ENCODE measurements at places on chromosomes 2 and 18. TPM values are rescaled to one million over a fixed set of nuclear protein-coding genes. Genes with fewer than 3 reads are reported as not detected.

DNA sequence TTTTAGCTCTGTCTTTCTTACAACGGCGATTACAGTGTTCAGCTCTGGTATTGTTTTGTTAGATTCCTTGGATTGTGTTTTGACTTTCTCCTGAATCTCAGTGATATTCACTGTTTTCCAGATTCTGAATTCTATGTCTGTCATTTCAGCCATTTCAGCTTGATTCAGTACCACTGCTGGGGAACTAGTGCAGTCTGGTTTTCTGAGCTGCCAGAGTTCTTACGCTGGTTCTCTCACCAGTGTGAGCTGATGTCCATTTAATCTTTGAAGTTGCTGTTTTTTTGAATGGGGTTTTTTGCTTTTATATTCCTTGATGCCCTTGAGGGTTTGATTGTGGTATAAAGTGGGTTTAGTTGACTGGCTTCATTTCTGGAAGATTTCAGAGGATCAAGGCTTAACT lies 37.4 kb upstream of the THUMPD2 start:
- no peak overlapping the region for H3K4me3 ChIP-seq
- DNase-seq = no peak
- no peaks in the 10 kb centered on the region for H3K36me3 ChIP-seq
- no peak overlapping the region for H3K27ac ChIP-seq

- H3K27me3 ChIP-seq = no peaks in the 10 kb centered on the region
- peak; percentile 26 for DNase-seq
- no peak overlapping the region for H3K4me3 ChIP-seq
- H3K27ac ChIP-seq = no peak overlapping the region
Measured at GRCh38 chr2:210072922-210073509, 70.6 kb downstream of the RPE start.

DNA sequence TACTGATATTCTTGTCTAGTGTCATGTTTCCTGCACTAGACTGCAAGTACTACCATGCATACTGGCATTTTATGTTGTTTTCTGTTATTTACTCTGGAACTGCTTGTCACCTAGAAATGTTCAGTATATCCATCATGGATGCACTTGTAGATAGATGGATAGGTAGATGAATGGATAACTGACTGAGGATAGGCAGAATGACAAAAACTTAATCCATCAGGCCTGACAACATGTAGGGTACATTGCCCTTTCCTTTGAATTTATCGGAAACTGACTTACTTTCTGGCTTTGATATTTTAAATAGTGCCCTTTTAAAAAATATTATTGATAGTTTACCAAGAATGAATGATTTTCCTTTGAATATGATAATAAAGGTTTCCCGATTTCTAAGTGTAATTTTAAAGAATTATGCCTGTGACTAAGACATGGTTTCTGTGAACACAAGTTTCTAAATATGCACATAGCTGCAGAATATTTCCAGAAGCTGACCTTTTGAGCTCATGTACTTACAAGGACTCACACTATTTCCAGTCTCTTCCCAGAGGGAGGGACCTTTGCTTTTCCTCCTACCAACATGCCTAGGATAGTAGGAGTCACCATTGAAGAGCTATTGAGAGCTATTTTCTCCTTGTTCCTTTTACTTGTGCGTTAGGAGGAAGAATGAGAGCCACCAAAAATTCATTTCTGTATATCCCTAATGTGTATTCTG lies 81.3 kb downstream of the ANKRD12 start:
- H3K36me3 ChIP-seq = no peaks in the 10 kb centered on the region
- H3K27me3 ChIP-seq = no peaks in the 10 kb centered on the region
- no peak overlapping the region for H3K27ac ChIP-seq
- no peak for DNase-seq
- no peaks in the 10 kb centered on the region for H3K4me1 ChIP-seq

DNA sequence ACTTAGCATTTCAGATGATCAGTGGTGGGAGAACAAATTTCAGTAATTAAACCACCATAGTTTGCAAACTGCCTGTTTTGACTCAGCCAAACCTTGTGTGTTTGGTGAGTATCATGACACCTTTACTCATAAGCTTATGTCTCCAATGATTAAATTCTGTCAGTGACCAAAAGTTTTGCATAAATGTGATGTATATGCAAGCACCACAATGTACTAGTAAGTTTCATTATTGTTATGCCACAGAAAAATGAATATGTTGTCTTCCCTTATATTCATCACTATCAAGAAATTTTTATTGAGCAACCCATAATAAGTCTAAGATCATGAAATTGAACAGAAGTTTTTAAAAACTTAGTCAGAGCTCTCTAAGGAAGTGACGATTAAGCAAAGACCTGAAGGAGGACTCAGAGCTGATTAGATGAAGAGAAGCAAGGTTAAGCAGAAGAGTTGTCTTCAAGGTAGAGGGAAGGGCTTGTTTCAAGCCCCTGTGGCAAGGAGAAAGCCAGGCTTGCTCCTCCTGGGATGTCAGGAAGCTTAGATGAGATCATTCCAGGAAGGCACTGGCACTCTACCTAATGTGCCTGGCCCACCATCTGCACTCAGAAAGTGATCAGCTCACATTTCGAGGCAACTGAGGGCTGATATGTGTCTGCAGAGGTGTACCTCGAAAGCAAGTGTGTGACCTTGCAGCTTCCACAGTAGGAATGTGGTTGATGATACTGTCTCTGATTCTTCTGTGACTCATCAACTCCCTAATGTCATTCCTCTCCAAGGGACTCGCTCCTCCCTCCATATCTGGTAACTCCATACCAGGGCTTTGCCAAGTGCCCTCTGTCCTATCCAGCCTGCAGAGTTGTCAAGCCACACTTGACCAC lies 54.7 kb downstream of the KCTD18 start:
- no peak overlapping the region for H3K27ac ChIP-seq
- H3K4me3 ChIP-seq = no peak overlapping the region
- H3K4me1 ChIP-seq = no peaks in the 10 kb centered on the region
- no peaks in the 10 kb centered on the region for H3K27me3 ChIP-seq
- DNase-seq = no peak

DNA sequence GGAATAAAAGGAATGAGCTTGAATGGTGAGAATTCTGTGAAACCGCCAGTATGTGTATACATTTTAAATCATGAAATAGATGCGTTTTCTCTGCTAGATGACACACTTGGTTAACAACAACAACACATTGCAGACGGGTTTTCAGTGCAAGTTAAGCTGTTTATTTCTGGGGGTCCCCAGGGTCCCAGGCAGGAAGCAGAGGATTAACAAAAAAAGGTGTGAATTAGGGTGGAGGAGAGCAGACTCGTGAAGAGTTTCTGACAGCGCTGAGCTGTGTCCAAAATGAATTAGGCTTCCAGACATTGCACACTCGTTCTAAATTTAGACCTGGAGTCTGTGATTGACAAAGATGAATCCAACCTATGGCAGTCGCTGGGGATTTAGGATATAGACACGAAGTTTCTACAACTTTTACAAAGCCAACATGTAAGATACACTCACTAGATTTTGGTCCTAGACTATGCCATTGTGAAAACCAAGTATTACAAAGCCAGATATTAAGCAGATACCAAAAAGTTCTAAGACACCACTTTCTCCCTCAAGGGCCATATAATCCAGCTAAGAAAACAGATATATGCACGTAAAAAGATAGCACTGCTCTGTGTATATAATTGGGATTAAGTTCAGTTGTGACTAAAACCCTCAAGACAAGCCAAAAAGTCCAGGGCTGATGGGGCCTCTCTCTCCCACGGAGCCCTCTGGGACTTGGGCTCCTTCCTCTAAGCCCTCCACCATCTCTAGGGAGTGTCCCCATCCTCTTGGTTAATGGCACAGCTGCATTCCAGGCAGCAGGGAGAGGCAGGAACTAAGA lies 120.2 kb downstream of the ACAA2 start:
- peak overlapping the region; percentile 50 for H3K27ac ChIP-seq
- no peaks in the 10 kb centered on the region for H3K27me3 ChIP-seq
- no peaks in the 10 kb centered on the region for H3K36me3 ChIP-seq
- no peak for DNase-seq

DNA sequence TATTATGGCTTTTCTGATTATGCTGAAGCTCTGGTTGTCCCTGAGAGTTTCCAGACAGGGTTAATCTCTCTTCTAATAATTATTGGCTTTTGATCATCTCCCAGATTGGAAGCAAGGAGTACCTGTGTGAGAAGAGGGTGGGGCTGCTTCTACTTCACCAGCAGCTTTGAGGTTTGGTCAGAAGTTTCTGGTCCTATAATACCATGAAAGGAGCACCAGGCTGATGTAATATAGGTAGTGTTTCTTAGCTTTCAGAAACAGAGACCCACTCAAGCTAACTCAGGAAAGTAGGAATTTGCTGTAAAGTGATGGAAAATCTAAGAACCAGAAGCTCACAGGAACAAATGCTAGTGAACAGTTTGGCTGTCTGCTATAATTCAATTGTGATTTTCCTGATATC lies 57.6 kb downstream of the SGPP2 start:
- no peak overlapping the region for H3K4me3 ChIP-seq
- H3K27ac ChIP-seq = no peak overlapping the region

DNA sequence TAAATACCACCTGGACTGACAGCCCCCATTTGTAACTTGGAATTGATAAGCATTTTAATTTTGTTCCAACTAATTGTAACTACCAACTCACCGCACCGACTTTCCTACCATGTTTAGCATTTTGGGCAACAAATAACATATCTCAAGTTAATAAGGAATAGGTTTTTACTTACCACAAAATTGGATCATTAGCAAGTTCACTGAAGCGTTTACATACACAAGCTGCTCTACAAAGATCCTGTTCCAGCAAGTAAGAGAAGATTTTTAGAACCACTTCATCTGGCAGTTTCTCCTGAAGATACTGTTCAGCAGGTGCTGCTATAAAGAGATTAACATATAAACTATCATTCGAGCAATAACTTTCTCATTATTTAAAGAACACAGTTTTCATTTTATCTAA lies 55.7 kb downstream of the MSH6 start:
- H3K4me1 ChIP-seq = no peaks in the 10 kb centered on the region
- no peak for DNase-seq
- no peaks in the 10 kb centered on the region for H3K36me3 ChIP-seq

GRCh38 chr2:127811397-127812321 lies 688 bp upstream of the WDR33 start:
- no peak for DNase-seq
- H3K27ac ChIP-seq = peak overlapping the region; percentile 99
- no peaks in the 10 kb centered on the region for H3K27me3 ChIP-seq
- peak overlapping the region; percentile 81 for H3K4me3 ChIP-seq
- H3K36me3 ChIP-seq = no peaks in the 10 kb centered on the region
- peaks cover 22% of the 10 kb centered on the region for H3K4me1 ChIP-seq

Gene ERBB4
- not detected for total RNA-seq
